Esophagus mucosa (tissue), 1 donor: ENCODE measurements at places on chromosomes 7 and 10. TPM values are rescaled to one million over a fixed set of nuclear protein-coding genes. Genes with fewer than 3 reads are reported as not detected.

Gene ACBD7
- total RNA-seq: 0.32 TPM

Gene CAMK2B
- total RNA-seq: 1.1 TPM

Gene FEZF1
- total RNA-seq: not detected

Gene IDI2
- not detected for total RNA-seq

DNA sequence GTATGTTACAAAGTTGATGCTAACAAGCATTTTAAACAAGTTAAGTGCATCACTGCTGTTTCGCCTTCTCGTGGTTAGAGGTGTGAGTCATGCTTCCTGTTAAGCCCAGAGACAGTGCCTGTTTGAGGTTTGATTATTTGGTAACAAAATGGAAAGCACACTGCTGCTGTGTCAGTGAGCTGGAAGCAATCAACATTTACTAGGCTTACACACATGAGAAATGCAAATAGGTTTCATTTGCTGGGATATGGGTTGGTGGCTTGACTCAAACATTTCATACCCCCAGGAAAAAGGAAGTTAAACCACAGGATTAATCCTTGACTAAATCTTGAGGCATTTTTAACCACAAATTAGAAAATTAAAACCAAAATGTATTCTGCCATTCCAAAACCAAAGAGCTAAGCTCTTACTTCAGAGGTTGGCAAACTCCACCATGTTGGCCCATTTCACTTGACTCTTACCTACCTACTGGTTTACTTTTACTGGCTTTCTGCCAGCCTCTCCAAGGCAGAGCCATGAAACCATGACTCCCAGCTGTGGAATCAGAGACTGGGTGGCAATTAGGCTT, 139.2 kb downstream of the ETV1 start:
- ATAC-seq: peak; percentile 92

DNA sequence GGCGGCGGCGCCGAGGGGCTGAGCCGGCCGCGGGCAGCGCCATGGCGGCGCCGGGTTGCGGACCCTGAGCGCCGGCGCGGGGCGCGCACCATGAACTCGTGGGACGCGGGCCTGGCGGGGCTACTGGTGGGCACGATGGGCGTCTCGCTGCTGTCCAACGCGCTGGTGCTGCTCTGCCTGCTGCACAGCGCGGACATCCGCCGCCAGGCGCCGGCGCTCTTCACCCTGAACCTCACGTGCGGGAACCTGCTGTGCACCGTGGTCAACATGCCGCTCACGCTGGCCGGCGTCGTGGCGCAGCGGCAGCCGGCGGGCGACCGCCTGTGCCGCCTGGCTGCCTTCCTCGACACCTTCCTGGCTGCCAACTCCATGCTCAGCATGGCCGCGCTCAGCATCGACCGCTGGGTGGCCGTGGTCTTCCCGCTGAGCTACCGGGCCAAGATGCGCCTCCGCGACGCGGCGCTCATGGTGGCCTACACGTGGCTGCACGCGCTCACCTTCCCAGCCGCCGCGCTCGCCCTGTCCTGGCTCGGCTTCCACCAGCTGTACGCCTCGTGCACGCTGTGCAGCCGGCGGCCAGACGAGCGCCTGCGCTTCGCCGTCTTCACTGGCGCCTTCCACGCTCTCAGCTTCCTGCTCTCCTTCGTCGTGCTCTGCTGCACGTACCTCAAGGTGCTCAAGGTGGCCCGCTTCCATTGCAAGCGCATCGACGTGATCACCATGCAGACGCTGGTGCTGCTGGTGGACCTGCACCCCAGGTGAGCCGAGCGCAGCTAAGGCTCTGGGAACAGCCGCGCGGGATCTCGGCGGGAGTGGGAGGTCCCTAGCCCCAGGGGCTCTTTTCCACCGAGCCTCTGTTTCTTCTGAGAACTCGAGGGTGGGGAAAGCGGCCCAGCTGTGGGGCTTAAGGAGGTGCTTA, at the start of gene GPR26:
Gene GPR26 (plus strand): TSS at position 38 of the 919 bp plus-strand sequence. CDS start 53 bp downstream, at position 91.
- no peak for ATAC-seq

DNA sequence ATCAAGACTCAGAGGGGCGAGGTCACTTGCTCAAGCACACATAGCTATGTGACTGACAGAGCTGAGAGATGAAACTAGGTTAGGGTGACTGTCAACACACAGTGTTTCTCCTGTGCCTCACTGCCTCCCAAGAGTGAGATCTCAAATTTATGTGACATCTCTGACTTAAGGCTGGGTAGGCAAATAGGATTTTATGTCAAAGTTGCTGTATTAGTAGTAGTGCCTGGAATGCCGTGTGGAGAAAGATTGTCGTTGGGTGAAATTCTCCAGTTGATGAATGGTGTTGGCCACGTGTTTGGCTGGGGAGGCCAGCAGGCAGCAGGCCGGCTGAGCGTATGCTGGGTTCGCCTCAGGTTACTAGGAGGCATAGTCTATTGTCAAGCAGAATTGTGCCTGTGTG, 148.3 kb upstream of the BMPER start:
- ATAC-seq: peak; percentile 13

DNA sequence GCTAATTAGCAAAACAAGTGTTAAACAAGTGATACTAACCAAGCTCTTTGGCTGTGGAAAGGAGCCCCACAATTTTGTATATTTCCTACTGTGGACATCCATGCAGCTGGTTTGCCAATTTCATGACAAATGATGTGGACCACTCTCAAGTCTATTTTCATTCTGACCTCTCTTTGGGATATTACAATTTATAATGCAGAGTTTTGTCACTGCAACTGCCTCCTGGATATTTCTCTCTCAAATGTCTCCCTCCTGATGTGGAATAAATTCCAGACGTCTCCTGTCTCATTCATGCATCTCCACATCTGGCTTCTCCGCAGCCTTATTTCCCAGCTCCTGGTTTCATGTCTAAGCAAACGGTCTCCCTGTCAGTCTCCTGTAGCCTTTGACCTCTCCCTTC, 80.6 kb upstream of the RHEB start:
- ATAC-seq: no peak

DNA sequence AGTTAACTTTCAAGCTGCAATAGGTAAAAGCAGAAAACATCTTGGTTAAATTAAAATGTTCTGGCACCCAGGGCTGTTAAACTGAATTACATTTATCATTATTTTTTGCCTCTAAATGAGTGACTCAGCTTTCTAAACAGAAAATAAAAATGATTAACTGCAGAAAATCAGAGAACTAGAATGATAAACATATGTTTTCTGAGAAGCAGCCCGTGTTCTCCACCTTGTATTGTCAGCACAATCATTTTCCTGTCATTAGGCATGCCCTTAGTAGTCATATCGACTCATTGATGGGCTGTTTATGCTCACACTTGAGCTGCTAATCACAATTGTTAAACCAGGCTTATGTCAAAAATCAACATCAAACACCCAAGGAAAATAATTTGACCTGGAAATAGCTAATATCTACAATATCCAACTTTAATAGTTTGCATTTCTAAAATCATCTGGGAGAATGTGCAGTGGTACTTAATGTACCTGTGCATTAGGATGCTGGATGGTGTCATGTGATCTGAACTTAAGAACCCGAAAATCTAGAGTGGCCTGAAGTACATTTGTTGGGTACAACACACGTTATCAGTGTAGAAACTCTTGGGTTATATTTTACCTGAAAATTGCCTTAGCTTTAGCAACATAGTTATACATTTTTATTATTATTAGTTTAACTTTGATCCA, 2.3 kb downstream of the MDFIC start:
- no peak for ATAC-seq

- ATAC-seq: no peak
Measured at GRCh38 chr10:130897815-130898214, 413.7 kb downstream of the TCERG1L start.

DNA sequence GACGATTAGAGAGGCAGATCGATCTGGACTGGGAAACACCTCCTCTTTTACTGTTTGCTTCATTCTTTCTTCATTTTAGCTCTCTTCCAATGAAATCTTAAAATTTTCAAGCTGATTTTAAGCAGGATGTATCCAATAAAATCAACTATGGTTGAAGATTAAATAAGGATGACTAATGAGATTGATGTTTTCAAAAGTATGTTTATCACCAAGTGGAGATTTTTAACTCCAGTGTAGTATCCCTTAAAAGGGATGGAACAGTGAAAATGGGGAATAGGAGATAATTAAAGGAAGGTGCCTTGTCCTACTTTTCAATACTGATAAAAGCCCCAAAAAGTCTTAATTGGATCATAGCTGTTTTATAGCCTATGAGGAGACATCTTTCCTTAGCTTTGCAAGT, 11.6 kb upstream of the LIPF start:
- no peak for ATAC-seq

- ATAC-seq: no peak
Measured at GRCh38 chr10:51666456-51666855, 32.9 kb downstream of the CSTF2T start.

DNA sequence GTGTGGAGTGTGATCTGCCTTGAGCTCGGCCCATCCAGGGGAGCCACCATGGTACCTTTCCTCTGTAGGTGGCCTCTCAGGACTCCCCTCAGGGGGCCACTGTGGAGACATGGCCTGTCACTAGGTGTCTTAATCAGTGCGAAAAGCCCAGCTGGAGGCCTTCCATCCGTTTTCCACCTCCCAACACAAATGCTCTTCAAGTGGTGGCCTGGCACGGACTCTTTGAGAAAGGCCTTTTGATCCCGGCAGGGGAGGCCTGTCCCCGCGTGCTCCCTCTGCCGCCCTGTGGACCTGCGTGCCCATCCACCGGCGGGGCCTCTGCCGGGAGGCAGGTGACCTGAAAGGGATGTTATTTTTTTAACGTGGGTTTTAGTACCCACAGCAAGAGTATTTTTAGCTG, 149.5 kb downstream of the RGS10 start:
- ATAC-seq: no peak
